ENCODE measurements at places on chromosomes 1 and 21.

- no peak for DNase-seq
These were observed 14.0 kb upstream of the MIXL1 start for GRCh38 chr1:226209307-226210059.

- peak; percentile 85 for DNase-seq
These were observed 7.2 kb downstream of the ZDHHC18 start for GRCh38 chr1:26833432-26834405.

DNA sequence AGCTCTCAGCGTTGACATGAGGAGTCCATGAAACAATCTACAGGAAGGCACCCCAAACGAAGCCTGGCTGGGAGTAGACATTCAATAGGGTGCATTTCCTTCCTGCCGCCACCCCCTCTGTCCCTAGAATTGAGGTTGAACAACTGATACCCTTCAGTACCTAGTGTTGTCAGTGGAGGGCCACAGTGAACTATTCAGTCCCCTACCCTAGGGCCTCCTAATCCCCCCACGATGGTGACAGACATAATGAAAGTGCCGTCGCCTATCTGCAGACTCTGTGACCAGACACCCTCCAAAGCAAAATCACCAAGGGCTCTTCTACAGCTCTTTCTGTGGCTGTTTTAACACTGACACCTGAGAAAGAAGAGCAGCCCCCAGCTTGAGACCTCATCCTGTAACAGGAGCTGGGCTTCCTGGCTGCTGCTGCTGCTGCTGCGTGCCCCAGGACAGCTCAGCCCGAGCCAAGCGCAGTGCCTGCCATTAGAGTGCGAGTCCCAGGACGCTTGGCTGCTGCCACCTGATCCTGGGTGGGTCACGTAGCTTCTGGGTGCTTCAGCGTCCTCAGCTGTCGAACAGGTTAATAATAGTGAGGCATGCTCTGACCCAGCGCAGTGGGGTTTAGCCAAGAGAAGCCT lies 183.0 kb downstream of the ZBTB18 start:
- DNase-seq = no peak

DNA sequence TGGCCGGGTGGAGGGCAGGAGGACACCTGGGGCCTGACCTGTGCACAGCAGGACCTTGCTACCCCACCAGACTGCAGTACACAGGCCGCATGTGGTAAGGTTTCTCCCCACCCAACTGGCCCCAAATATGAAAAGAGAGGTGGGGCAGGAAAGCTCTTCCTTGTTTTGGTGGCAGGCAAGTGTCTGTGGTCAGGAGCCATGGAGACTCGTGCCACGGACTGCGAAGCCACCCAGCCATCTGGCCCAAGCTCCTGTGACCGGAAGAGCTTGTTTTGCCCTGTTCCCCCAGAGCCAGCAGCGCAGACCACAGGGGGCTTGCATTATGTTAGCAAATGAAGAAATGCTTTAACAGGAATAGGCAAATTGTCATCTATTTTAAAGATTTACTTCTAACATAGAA lies 54.9 kb downstream of the OLIG1 start:
- no peak for DNase-seq

DNA sequence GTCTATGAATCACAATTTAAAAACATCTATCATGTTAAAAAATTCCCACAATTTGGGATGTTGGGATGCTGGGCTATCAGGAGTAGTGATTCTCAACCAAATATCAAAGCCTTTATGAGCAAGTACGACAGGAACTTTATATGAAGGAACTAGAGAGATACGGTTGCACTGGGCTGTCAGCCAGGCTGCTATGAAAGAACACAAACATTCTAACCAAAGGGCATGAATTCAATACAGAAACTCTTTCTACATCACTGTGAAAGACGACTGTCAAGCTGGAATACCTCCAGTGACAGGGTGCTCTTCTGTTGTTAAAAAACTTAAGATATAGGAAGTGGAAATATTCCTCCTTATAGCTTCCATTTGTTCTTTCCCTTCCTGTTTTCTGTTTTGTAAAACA lies 9.8 kb downstream of the CACNA1E start:
- no peak for DNase-seq

DNA sequence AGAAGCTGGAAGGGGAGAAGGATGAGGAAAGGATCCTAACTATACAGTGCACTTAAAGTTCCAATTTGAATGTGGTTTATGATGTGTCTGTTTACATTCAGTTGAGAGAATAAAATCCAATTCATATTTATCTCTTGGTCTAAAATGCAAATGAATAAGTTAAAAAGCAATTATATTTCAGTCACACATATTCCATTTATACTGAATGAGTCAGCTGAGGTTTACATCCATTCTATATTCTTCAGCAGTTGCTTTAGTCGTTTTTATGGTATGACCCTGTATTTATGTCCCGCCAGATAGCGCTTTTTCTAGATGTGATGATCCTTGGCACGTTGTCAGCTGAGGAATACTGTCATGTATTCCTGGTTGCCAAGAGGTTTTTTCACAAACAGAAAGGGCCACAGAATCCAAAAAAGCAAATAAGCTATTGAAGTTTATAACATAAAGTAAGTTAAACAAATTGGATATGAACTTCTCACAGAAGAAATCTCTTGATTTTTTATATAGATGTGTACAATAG lies 866.2 kb downstream of the NCAM2 start:
- DNase-seq = no peak

DNA sequence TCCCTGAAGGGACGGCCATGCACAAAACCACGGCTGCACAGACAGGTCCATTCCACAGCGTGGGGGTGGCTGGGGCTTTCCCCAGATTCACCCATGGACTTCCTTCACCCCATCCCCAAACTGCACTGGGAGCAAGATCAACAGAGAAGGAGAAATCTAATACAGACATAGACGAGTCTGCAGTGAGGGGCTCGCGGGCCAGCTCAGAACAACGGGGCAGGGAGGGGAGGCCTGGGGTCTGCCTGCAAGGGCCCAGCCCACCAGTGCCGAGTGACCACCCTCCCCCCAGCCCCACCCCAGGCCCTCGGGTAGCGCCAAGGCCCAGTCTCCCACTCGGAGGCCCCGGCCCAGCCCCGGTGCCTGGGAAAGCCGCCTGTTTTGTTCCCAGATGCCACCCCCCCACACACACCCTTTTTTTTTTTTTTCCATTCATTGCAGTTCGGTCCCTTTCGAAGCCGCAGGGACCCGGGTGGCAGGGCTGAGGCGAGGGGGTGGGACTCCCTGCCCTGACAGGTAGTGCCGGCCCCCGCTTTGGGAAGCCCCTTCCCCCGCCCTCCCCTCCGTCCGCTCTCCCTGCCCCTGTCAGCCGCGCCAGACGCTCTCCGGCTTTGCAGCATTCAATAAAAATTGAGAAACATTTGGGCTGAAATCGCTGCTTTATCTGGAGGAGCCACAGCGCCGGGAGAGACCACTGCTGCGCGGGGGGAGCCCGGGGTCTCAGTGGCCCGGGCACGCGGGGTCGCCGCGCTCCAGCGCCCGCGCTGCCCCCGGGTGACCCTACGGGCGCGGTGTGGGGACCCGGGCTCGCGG lies 543 bp upstream of the EPHB2 start:
- no peak for DNase-seq

DNA sequence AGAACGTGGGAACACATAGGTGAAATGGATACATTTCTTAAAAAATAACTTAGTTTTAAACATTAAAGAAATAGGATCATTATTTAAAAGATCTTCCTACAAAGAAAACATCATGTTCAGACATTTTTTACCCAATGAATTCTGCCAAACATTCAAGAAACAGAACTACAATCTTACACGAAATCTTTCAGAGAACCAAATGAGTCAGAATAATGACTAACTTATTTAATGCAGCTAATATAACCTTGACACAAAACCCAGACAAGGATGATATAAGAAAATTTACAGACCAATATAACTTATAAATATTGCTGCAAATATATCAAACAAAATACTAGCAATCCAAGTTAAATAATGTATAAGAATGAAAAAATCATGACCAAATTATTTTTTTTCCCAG lies 220.1 kb upstream of the KCNK2 start:
- DNase-seq = no peak

- DNase-seq = no peak
These were observed 18.8 kb upstream of the ARTN start for GRCh38 chr1:43914576-43915525.

GRCh38 chr1:85314726-85315125 lies 38.3 kb upstream of the BCL10 start:
- DNase-seq = no peak

DNA sequence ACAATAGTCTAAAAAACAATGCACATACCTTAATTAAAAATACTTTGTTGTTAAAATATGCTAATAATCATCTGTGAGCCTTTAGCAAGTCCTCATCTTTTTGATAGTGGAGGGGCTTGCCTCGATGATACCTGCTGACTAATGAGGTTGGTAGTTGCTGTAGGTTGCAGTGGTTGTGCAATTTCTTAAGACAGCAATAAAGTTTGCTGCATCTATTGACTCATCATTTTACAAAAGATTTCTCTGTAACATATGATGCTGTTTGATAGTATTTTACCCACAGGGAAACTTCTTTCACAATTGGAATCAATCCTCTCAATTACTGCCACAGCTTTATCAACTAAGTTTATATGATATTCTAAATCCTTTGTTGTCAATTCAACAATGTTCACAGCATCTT lies 7.6 kb downstream of the C1orf87 start:
- DNase-seq = no peak
